Naive thymus-derived CD4-positive, alpha-beta T cell (primary cell): ENCODE measurements at places on chromosomes 2 and 18.
A peak's percentile ranks its signal among the peaks of the same experiment; 100 is the strongest.

DNA sequence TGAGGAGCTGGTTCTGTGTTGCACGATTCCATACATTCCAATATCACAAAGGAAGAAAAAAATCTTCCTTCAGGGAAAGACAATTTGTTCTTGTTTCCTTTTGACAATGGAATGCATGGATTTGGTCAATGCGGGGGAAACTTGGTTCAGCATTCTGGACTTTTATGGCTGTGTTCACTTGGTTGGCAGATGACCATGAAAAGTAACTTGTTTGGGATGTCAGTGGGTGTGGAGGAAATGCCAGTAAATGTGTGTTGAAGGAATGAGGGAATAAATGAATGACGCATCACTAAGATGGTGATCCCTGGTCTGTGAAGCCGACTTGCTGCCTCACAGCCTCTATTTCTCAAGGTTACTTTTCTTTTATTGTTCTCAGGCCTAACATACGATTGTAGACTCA lies 53.7 kb downstream of the THUMPD2 start:
- H3K27ac ChIP-seq: no peak overlapping the region
- no peaks in the 10 kb centered on the region for H3K36me3 ChIP-seq
- no peaks in the 10 kb centered on the region for H3K4me1 ChIP-seq

DNA sequence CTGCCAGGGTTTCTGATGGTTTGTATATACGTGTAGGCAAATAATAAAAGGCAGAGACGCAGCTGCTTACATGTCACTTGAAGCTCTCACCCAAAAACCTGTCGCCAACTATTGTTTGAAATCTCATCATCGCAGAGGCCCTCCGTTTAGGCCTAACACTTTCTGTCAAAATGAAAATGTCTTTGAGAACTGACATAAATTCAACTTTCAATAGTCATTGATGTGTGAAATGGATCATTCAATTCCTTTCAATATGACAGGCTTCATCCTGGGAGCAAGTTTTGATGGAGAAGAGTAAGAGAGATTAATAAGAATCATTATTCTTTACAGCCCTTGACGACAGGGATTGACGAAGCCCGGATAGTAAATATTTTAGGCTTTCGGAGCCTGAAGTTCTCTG lies 2.7 kb downstream of the ACTG2 start:
- no peak overlapping the region for H3K27ac ChIP-seq
- H3K4me1 ChIP-seq: peaks cover 13% of the 10 kb centered on the region
- no peak for DNase-seq
- H3K27me3 ChIP-seq: no peaks in the 10 kb centered on the region

GRCh38 chr2:231181860-231182512 lies 16.4 kb upstream of the ARMC9 start:
- no peak overlapping the region for H3K27ac ChIP-seq
- peaks cover 5% of the 10 kb centered on the region for H3K4me1 ChIP-seq
- H3K27me3 ChIP-seq: no peaks in the 10 kb centered on the region
- H3K4me3 ChIP-seq: no peak overlapping the region
- H3K36me3 ChIP-seq: no peaks in the 10 kb centered on the region

GRCh38 chr2:3189961-3190360 lies 187.7 kb downstream of the EIPR1 start:
- H3K4me1 ChIP-seq: no peaks in the 10 kb centered on the region
- no peaks in the 10 kb centered on the region for H3K27me3 ChIP-seq
- H3K36me3 ChIP-seq: peaks cover 15% of the 10 kb centered on the region
- no peak for DNase-seq

DNA sequence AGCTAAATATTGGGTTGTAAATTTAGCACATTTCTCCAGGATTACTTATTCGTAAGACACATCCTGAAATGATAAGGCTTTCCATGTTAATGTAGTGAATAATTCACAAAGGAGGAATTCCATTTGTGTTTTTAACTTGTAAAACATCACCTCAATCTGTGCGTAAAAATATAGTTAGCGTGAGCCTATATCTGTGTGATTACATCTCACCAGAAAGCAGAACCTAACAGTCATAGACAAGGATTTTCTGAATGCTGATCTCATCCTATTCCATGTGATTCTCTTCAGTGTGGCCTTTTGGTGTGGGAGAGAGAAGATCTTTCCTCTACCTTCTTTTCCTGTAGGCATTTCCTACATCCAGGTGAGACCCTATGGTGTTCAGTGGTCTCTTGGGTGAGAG lies 263.2 kb upstream of the RASGRP3 start:
- no peaks in the 10 kb centered on the region for H3K27me3 ChIP-seq
- no peaks in the 10 kb centered on the region for H3K4me1 ChIP-seq
- no peaks in the 10 kb centered on the region for H3K36me3 ChIP-seq
- H3K4me3 ChIP-seq: no peak overlapping the region

DNA sequence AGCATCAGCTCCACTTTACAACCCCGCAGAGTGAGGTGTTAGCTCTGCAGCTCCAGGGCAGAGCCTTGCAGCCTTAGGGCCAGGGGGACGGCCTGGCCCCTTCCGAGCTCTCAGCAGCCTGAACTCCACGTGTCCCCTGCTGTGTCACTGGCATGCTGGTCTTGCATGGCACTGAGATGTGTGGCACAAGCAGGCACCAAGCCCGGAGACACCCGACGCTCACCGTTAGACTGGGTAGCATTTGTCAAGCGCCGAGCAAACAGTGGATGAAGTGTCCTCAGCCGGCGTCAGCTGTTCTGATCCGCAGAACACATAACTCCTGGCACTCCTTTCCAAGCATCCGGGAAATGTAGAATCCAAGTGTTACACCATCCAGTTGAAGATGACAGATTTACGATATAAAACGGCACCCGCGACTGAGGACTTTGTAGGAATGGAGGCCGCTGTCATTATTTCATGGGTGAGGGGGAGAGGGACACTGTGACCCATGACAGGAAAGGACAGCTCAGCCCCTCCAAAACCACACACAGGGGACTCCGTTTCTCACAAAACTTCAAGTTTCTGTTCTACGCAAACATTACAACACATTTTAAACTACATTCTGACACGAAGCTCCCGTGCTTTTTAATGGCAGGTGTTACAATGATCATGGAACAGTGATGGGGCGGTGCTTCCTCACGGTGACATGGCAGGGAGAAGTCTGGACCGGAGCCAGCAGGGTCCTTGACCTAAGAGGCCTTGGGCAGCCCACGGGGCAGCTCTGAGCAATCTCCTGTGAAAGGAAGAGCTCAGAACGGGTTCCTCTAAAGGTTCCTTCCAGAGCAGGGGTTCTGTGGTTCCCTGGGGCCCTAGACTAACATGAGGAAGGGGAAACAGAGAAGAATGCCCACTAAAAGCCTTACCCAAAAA lies 89.4 kb downstream of the HDAC4 start:
- DNase-seq: no peak
- no peak overlapping the region for H3K4me3 ChIP-seq
- H3K4me1 ChIP-seq: no peaks in the 10 kb centered on the region
- no peak overlapping the region for H3K27ac ChIP-seq
- H3K27me3 ChIP-seq: no peaks in the 10 kb centered on the region

GRCh38 chr2:37417321-37417720 lies 72.9 kb downstream of the QPCT start:
- H3K27me3 ChIP-seq: no peaks in the 10 kb centered on the region
- no peaks in the 10 kb centered on the region for H3K36me3 ChIP-seq
- no peak overlapping the region for H3K4me3 ChIP-seq
- H3K27ac ChIP-seq: no peak overlapping the region

- no peak overlapping the region for H3K27ac ChIP-seq
- no peaks in the 10 kb centered on the region for H3K27me3 ChIP-seq
- H3K36me3 ChIP-seq: no peaks in the 10 kb centered on the region
- no peak for DNase-seq
Observed at GRCh38 chr2:161780881-161781280, 156.7 kb downstream of the SLC4A10 start.

DNA sequence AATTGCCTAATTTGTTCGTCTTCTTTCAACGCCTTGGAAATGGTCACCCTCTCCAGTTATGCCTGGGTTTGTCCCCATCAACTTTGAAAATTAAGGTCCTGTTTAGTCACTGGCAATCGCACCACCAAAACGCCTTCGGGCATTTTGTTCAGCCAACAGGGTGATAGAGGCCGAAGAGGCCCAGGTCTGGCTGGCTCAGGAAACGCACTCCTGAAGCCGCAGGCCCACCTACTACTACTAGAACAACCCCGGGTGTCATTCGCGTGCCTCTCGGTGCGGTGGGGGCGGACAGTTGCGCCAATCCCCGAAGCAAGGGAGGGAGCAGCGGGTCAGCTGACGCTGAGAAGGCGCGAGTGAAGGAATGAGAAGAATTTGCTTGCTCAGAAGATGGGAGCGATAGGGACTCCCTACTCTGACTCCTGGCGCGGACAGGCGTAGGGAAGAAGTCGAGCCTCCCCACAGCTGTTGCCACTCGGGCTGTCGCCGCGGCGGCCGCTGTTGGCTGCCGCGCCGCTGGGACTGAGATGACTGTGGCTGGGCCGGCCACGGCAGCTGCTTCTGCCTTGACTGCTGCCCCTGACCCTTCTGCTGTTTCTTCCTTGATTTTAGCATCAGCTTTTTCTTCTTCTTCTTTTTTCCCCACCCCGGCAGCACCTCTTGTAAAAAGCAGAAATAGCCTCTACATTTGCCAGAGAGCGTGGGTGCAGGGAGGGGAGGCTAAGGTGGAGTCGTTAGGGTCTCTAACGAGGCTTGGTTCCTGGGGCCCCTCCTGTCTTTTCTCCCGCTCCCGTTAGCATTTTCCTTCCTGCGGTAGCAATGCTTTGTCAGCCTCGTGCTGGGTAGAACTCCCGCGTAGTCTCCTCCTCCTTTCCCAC lies 387.6 kb downstream of the FIGN start:
- H3K27ac ChIP-seq: no peak overlapping the region
- no peak overlapping the region for H3K4me3 ChIP-seq
- H3K36me3 ChIP-seq: no peaks in the 10 kb centered on the region

- H3K27ac ChIP-seq: peak overlapping the region; percentile 97
- peaks cover 48% of the 10 kb centered on the region for H3K4me1 ChIP-seq
- no peak for DNase-seq
- no peaks in the 10 kb centered on the region for H3K27me3 ChIP-seq
- peak overlapping the region; percentile 94 for H3K4me3 ChIP-seq
Observed at GRCh38 chr2:98608962-98609604, 694 bp downstream of the UNC50 start.
